A549 treated with CpdA at 1 μM for 4 hours (cell line): ENCODE measurements at places on chromosomes 4 and X. TPM values are rescaled to one million over a fixed set of nuclear protein-coding genes. Genes with fewer than 3 reads are reported as not detected.

Gene HGFAC
- total RNA-seq, result 0.09 to 0.55 TPM (median 0.16 TPM) in 5 replicates

Gene MAB21L2
- total RNA-seq, result not detected in 5 replicates

Gene AMOT
- 0.02 to 0.54 TPM (median 0.07 TPM) in 3 of 5 replicates, not detected in the others for total RNA-seq

Gene TMSB4X
- total RNA-seq, result 5,375 to 7,948 TPM (median 5,971 TPM) in 5 replicates

Gene C4orf50
- total RNA-seq, result not detected in 5 replicates

Gene NXF2
- total RNA-seq, result not detected in 5 replicates

Gene N4BP2
- 2.2 to 3.7 TPM (median 2.8 TPM) in 5 replicates for total RNA-seq

Gene CENPVL3
- total RNA-seq, result 0.13 to 0.47 TPM (median 0.17 TPM) in 5 replicates
